ENCODE measurements at places on chromosomes 2 and 18.

DNA sequence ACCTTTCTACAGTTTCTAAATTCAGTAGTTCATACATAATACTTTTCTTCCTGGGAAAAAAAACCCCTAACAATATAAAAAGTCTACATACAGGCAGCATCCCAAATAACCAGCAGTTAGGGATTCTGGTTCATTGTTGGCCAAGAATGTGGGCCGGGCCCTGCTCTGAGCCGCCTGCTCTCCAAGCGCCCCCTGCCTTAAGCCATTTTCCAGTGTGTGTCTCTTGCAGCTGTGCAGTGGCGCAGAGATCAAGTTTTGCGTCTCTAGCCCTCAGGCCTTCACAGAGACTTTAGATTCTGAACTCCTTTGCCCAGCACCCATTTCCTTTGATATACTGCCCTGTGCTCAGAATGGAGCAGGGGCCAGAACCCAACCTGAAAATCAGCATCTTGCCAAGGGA lies 32.9 kb downstream of the RMC1 start:
- H3K27me3 ChIP-seq: no peaks in the 10 kb centered on the region
- H3K4me1 ChIP-seq: peaks cover 24% of the 10 kb centered on the region
- no peak overlapping the region for H3K27ac ChIP-seq
- peaks cover 91% of the 10 kb centered on the region for H3K36me3 ChIP-seq
- no peak overlapping the region for H3K4me3 ChIP-seq

DNA sequence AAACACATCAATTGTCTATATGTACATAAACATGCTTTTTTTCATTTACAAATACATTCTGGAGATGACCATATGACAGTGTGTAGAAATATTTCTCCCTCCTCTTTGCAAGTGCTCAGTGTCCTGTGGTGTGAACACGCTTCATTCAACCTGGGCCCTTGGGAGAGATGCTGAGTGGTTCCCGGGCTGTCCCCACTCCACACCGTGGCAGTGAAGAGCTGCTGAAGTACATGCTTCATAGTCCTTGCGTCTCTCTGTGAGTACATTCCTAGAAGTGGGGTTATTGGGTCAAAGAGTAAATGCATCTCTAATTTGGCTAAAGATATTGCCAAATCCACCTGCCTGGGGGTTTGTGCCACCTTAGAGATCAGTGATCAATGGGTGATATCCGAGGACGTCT lies 6.5 kb upstream of the GPR35 start:
- no peak overlapping the region for H3K4me3 ChIP-seq
- H3K4me1 ChIP-seq: peaks cover 40% of the 10 kb centered on the region
- no peaks in the 10 kb centered on the region for H3K27me3 ChIP-seq
- peaks cover 41% of the 10 kb centered on the region for H3K36me3 ChIP-seq

- no peak overlapping the region for H3K4me3 ChIP-seq
- no peak overlapping the region for H3K27ac ChIP-seq
- no peak for DNase-seq
- no peaks in the 10 kb centered on the region for H3K4me1 ChIP-seq
Measured at GRCh38 chr2:186405842-186406241, 80.2 kb upstream of the ZC3H15 start.

GRCh38 chr2:158741625-158742024 lies 53.5 kb upstream of the DAPL1 start:
- DNase-seq: no peak
- H3K27me3 ChIP-seq: peaks cover 7% of the 10 kb centered on the region

- H3K4me1 ChIP-seq: no peaks in the 10 kb centered on the region
- H3K27me3 ChIP-seq: no peaks in the 10 kb centered on the region
- no peak overlapping the region for H3K27ac ChIP-seq
- H3K4me3 ChIP-seq: no peak overlapping the region
- DNase-seq: no peak
Measured at GRCh38 chr2:50466685-50467084, 565.2 kb downstream of the NRXN1 start.

- no peaks in the 10 kb centered on the region for H3K27me3 ChIP-seq
- no peaks in the 10 kb centered on the region for H3K36me3 ChIP-seq
- no peak overlapping the region for H3K27ac ChIP-seq
- no peak for DNase-seq
Measured at GRCh38 chr18:7482342-7482741, 84.8 kb upstream of the PTPRM start.

DNA sequence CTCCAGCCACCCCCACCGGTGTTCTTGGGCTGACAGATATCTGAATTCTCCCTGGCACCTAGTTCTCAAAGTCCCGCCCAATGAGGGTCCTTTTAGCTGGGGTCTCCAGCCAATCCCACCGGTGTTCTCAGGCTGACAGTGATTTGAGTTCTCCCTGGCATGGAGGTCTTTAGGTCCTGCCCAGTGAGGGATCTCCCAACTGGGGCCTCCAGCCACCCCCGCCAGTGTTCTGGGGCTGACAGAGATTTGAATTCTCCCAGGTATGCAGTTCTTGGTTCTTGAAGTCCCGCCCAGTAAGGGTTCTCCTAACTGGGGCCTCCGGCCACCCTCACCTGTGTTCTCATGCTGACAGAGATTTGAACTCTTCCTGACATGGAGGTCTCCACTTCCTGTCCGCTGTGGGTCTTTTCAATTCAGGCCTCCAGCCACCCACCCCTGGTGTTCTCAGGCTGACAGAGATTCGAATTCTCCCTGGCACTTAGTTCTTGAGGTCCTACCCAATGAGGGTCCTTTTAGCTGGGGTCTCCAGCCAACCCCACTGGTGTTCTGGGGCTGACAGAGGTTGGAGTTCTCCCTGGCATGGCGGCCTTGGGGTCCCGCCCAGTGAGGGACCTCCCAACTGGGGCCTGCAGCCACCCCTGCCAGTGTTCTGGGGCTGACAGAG lies 154.6 kb downstream of the ANKRD36 start:
- no peaks in the 10 kb centered on the region for H3K4me1 ChIP-seq
- no peak overlapping the region for H3K4me3 ChIP-seq
- no peaks in the 10 kb centered on the region for H3K27me3 ChIP-seq
- H3K27ac ChIP-seq: no peak overlapping the region

DNA sequence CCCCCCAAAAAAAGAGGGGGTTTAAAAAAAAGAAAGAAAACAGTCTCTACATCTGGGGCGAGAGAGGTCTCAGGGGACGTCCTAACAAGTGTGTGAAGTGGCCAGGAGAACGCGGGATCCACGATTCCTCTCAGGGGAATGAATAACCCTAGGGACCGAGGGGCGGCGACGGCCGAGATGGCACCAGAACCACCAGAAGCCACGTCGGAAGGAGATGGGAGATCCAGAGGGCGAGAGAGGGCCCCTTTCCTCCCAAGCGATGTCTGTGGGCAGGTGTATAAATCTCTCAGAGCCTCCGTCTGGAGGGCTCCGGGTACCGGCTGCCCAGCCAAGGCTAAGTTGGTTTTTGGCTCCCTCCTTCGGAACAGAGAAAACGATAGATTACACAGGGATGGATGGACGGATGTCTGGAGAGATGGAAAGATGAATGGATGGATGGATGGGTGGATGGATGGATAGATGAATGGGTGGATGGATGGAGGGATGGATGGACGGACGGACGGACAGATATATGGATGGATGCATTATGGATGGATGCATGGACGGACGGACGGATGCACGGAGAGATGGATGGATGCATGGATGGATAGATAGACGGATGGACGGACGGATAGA lies 1.7 kb downstream of the EPHA4 start:
- peaks cover 23% of the 10 kb centered on the region for H3K4me1 ChIP-seq
- H3K27ac ChIP-seq: no peak overlapping the region
- peaks cover 77% of the 10 kb centered on the region for H3K27me3 ChIP-seq
- no peaks in the 10 kb centered on the region for H3K36me3 ChIP-seq
- H3K4me3 ChIP-seq: peak overlapping the region; percentile 84

DNA sequence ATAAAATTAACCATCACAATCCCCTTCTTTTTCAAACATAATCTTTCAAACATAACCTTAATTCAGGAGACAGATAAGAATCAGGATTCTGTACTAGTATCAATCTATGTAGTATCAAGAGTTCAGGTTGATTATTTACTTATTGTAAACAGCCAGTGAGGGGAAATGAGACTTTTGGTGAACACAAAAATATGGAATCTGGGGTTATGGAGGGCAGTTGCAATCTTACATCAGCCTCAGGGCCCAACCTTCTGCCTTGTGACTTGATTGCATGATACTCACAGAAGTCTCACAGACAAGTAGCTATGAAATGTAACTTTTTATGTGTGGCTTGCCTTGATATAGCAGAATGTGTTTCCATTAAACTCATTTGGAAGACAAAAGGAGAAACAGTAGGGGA lies 262.7 kb upstream of the THSD7B start:
- H3K27ac ChIP-seq: no peak overlapping the region
- no peaks in the 10 kb centered on the region for H3K4me1 ChIP-seq
- no peak for DNase-seq

GRCh38 chr2:65164426-65164891 lies 34.6 kb upstream of the RAB1A start:
- H3K27me3 ChIP-seq: peaks cover 2% of the 10 kb centered on the region
- H3K4me3 ChIP-seq: no peak overlapping the region
- no peaks in the 10 kb centered on the region for H3K36me3 ChIP-seq
- H3K4me1 ChIP-seq: peaks cover 13% of the 10 kb centered on the region
- no peak overlapping the region for H3K27ac ChIP-seq
- DNase-seq: no peak

GRCh38 chr18:2089396-2089795 lies 481.9 kb downstream of the METTL4 start:
- H3K4me1 ChIP-seq: peaks cover 3% of the 10 kb centered on the region
- H3K27me3 ChIP-seq: no peaks in the 10 kb centered on the region
- H3K27ac ChIP-seq: no peak overlapping the region
- no peak overlapping the region for H3K4me3 ChIP-seq
- DNase-seq: no peak
- no peaks in the 10 kb centered on the region for H3K36me3 ChIP-seq

DNA sequence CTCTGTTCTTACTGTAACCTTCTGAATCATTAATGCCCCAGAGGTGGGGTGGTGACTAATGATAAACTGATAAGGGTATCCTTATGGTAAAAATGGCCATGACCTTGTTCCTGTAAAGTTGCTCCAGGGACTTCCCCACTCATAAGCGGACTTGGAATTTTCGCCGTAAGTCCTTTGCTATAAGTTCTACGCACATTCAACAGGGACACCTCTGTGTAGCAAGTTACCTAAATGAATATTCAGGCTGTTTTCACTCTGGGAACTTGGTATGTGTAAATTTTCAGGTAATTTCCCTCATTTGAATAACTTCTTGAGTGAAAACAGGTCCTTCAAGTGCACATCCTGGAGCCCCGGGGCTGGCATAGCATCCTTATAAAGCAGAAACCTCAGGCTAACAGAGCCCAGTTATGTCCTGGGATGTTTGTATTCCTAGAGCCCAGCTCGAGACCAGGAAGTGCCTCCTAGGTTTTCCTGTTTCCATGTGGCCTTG lies 9.4 kb upstream of the AGFG1 start:
- no peak overlapping the region for H3K4me3 ChIP-seq
- no peaks in the 10 kb centered on the region for H3K27me3 ChIP-seq
- H3K27ac ChIP-seq: peak overlapping the region; percentile 88

DNA sequence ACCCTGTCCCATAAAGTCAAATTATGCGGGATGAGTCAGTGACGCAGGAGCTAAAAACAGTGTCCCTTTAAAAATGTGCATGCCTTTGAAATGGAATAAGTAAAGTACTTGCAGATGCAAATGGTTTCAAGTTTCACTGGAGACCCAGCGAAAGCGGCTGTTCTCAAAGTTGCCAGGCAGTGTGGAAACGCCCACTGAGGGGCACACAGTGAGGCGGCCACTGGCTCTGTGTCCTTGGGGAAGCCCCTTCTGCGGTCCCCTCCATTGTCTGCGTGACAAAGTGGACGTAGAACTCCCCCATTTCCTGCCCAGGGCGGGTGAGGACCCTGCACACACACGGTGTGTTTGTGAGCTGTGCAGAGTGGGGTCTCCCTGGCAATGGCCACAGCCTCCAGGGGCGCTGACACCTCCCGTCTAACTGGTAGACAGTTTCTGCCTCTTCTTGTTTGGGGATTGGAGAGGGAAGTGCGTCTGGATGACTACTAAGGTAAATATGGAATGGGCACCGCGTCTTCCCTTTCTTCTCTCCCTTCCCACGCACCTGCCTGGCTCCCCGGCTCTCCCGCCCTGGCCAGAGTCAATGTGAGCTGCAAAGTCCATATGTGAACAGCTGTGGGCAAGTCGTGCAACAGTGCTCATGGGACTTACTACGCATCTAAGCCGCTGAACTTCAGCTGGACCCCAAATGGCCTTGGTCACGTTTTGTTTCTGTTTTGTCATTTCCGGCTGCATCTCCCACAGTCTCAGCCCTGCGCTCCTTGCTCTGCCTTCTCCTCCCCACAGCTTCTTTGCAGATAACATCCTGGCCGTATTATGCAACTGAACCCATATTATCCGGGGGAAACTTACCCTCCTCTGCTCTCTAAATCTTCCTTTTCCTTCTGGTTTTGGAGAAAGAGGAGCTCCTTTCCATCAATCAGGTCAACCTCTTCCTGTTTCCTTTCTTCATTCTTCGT lies 33.7 kb upstream of the ZNF516 start:
- H3K4me3 ChIP-seq: peak overlapping the region; percentile 33
- no peaks in the 10 kb centered on the region for H3K36me3 ChIP-seq
- H3K27ac ChIP-seq: no peak overlapping the region

GRCh38 chr2:205566606-205567168 lies 115.6 kb upstream of the NRP2 start:
- no peak overlapping the region for H3K27ac ChIP-seq
- H3K4me1 ChIP-seq: peaks cover 3% of the 10 kb centered on the region
- no peak overlapping the region for H3K4me3 ChIP-seq
- no peaks in the 10 kb centered on the region for H3K36me3 ChIP-seq
- peaks cover 15% of the 10 kb centered on the region for H3K27me3 ChIP-seq

- H3K4me1 ChIP-seq: no peaks in the 10 kb centered on the region
- H3K36me3 ChIP-seq: no peaks in the 10 kb centered on the region
- H3K27ac ChIP-seq: no peak overlapping the region
- H3K27me3 ChIP-seq: peaks cover 9% of the 10 kb centered on the region
- H3K4me3 ChIP-seq: no peak overlapping the region
- no peak for DNase-seq
Measured at GRCh38 chr18:37535968-37536367, 29.6 kb downstream of the CELF4 start.

DNA sequence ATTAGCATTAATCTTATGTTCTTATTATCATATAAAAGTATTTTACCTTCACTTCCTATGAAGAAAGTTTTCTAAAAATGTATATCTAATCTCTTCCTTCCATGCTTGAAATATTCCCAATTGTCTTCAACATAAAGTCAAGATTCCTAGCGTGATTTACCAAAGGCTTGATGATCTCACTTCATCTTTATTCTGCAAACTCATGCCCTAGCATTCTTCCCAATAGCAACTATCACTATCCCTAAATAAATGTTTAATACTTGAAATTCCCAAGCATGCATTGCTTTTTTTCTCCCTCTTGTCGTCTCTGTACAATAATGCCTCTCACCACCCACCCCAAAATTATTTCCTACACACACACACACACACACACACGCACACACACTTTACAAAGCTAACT lies 125.8 kb downstream of the VWC2L start:
- H3K4me1 ChIP-seq: no peaks in the 10 kb centered on the region
- H3K4me3 ChIP-seq: no peak overlapping the region
- DNase-seq: no peak
- no peak overlapping the region for H3K27ac ChIP-seq

- no peak overlapping the region for H3K4me3 ChIP-seq
- no peak for DNase-seq
- H3K27ac ChIP-seq: no peak overlapping the region
Measured at GRCh38 chr2:201777043-201777442, 3.7 kb downstream of the ALS2 start.

GRCh38 chr18:74251297-74252038 lies 40.3 kb downstream of the CYB5A start:
- peaks cover 37% of the 10 kb centered on the region for H3K4me1 ChIP-seq
- no peak overlapping the region for H3K4me3 ChIP-seq
- no peak for DNase-seq
- peak overlapping the region; percentile 78 for H3K27ac ChIP-seq
